ENCODE measurements at places on chromosomes 6 and 20.
A peak's percentile ranks its signal among the peaks of the same experiment; 100 is the strongest.

GRCh38 chr20:60331688-60332300 lies 373.6 kb downstream of the CDH26 start:
- no peak for DNase-seq

DNA sequence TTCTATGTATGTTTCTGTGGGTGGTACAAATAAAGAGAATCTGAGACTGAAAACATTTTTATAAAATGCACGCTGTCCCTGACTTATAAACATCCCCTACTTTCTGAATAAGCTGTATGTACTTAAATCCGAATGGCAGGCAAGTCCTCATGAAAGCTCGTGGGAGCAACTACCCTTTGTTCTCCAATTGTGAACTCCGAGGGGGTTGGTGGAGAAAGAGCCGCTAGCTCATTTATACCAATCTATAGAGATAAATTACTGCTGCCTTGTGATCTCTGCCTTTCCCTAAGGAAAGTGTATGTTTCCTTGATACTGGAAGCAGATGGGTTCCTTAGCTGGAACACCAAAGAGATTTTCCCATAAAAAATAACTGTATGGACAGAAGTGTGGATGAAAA lies 84.5 kb downstream of the GJA10 start:
- DNase-seq: no peak

GRCh38 chr6:90940812-90941481 lies 354.1 kb upstream of the MAP3K7 start:
- peak; percentile 68 for DNase-seq

DNA sequence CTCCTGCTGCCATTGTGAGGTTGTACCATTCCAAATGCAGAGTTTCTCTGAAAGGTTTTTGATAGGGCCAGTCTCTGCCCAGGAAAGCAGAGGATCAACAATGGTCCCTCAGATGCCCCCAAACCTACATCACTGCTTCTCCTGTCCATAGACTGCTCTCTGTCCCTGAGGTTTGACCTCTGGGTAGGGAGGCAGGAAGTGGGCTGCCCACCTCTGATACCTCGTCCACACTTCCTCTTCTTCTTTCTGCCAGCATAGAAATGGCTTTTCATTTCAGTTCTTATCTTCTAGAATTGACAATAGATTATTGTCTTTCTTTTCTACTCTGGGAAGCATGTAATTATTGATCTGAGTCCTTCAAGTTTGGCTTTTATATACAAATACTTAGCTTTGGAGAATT lies 170.6 kb downstream of the TRMT11 start:
- DNase-seq: no peak

DNA sequence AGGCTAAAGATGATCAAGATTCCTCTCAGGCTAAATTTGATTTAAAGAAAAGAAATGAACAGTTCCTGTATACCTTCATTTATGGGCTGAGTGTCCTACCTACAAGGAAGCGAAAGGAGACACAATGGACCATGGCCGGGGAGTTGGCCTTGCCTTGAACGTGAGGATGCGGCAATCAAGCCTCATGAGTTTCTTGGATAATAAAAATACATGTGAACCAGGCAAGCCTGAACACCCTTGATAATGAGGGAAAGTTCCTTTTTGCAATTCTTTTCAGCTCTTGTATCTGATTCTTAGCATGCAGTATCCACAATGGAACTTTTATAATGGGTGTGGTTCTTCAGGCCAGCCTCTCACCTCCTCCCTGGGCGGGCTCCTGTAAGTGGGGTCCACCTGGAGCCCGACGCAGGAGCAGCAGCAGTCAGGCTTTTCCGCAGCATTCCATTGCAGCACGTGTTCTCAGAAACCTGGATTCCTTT lies 83.8 kb downstream of the RNASET2 start:
- DNase-seq: no peak

DNA sequence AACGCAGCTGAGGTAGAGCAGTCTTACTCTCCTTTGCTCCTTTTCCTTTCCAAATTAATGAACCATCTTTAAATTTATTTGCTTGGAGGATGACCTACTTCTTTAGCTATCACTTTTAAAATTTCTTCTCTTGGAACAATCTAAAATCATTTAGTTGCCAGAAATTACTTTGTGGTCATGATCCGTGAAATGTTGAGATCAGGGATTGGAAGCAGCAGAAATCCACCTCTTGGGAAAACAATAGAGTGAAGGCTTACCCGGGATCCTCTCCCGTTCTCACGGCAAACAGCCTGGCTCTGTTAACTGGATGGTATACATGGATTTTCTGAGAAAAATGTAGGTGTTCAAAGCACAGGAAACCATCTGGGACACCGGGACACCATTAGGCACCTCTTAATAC lies 7.7 kb downstream of the AKAP12 start:
- DNase-seq: no peak

DNA sequence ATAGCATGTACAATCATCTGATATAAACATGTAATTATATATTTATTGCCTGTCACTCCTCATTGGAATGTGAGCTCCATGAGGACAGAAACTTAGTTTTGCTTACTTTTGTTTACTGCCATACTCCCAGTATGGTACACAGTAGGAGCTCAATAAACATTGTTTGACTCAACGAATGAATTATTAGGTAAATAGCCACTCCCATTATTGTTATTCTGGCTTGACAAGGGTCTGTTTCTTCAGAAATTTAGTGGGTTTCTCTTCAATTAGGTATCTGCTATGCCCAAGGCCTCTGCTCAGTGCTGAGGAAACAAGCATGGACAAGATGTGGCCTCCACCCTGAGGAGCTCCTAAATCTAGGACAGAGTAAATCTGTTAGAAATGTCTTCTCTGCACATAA lies 6.3 kb downstream of the BCL2L1 start:
- DNase-seq: no peak

GRCh38 chr6:100780648-100781047 lies 100.5 kb downstream of the ASCC3 start:
- DNase-seq: no peak

DNA sequence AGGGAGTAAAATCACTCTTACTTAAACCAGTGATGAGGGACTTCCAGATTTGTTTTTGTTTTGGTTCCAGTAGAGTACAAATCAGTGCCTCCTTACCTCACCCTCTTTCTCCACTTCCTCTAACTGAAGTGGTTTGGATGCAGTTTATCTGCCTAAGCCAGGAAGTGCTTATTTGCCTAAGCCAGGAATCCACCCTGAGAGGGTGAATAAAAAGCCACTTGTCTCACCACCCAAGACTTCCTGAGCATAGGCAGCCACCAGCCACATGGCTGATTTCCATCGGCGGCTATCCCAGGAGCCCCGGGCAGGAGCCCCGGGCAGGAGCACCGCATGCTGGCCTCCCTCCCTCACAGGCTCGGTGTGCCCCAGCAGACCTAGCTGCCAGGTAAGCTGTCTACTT lies 12.0 kb downstream of the LRP11 start:
- peak; percentile 75 for DNase-seq

GRCh38 chr20:63310265-63310991 lies 17.4 kb downstream of the COL20A1 start:
- no peak for DNase-seq

DNA sequence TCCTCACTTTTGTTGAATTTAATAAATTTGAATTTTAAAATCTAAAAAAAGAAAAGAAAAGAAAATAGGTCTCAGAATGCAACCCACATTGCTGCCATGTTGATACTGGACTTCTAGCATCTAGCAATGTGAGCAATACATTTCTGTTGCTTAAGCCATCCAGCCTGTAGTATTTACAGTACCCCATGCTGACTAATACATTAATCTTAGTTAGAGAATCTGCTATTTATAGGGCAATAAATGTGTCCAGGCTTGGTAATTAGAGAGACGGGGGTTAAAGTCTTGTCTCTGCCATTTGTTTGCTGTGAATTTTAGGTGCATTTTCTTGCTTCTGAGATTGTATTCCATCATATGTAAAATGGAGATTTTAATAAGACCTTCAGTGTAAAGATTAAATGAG lies 471.3 kb downstream of the DHX35 start:
- no peak for DNase-seq

GRCh38 chr6:125957845-125958244 lies 1.3 kb downstream of the HINT3 start:
- DNase-seq: peak; percentile 57

- DNase-seq: no peak
These were observed 390.9 kb downstream of the MMUT start for GRCh38 chr6:49072146-49072545.

- peak; percentile 71 for DNase-seq
These were observed 12.2 kb upstream of the SERPINB1 start for GRCh38 chr6:2853769-2854395.

DNA sequence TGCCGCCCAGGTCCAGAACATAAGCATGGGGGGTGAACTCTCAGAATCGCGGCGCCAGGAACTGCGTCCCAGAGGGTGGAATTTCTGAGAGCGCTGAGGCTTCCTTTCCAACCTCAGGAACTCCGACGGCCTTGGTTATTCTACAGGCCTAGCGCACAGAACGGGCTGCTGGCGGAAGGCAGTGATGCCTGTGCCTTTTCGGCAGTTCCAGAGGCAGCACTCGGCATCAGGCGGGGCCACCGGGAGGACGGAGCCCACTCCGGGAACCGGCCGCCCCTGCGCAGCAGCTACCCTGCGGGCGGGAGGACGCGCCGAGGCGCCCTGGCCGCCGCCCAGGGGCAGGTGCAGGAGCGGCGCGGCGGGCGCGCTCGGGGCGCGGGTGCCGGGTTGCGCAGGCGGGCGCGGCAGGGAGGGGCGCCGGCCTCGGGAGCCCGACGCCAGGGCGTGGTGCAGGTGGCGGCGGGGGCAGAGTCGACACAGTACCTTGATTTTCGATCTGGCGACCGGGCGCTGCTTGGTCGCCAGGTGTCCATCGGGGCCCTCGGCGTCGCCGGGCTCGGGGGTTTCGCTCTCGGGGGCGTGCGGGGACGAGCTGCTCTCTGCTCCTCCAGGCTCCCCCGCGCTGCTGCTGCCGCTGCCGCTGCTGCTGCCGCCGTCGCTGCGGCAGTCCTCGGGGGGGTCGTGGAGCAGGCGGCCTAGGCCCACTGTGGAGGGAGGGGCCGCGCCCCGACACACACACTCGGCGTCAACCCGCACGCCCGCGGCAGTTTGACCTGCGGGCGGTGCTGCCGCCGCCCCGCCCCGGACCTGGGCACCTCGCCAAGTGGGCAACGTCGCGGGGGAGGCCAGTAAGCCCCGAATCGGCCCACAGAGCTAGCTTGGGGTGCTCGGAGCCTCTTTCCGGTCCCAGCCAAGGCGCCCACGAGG lies 1.3 kb downstream of the OVOL2 start:
- DNase-seq: peak; percentile 40

- peak; percentile 86 for DNase-seq
These were observed 62.6 kb downstream of the GINS1 start for GRCh38 chr20:25470045-25470444.
